ENCODE measurements at places on chromosomes 12 and 14.

- DNase-seq, result no peak
Observed at GRCh38 chr12:58309806-58310205, 368.4 kb downstream of the ATP23 start.

DNA sequence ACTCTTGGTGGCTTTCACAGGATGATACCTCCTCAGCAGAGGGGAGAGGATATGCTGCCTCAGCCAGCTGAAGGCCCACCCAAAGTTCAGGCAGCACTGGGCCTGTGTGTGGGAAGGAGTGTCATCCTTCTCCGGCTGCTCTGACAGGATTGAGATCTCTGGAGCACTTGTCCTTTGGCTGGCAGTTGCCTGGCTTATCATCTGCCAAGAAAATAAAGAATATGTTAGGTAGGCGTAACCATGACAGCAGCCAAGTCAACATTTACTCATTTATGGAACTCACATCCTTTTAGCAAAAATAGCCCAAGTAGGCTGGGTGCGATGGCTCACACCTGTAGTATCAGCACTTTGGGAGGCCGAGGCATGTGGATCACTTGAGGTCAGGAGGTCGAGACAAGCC is 68.5 kb downstream of the PPFIBP1 start:
- DNase-seq, result no peak

- no peak for DNase-seq
Observed at GRCh38 chr14:95507174-95507573, 9.3 kb downstream of the SYNE3 start.

GRCh38 chr12:89901906-89902642 is 193.4 kb upstream of the ATP2B1 start:
- DNase-seq, result no peak

DNA sequence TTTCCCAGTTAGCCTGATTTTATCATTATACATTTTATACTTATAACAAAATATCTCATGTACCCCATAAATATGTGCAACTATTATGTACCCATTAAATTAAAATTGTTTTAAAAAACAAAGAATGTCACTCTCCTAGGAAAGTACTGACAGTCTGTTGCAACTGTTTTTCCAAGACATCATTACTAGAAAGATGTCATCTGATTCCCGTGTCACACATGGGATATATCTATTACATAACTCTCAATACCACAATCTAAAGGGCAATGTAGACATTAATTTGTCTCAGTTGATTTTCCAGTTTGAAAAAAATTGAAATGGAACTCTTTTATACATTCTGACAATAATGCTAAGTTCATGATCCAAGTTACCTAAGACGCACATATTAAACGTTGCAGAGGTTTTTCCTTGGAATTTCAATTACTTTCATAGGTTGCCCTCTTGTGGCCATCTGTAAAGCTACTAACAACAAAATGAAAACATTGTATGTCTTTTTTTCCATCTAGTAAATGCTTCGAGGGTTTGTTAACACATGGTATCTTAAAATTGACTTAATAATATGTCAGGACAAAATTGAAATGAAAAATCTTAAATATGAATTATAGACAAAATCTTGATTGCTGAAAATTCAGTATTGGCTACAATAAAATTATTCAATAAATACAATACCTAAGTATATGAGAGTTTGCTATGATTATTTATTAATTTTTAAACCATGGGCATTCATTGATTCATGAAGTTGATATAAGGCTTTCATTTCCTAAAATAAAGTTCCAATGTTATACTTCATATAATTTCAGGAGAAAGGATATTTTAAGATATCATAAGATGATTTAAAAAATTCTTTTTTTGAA is 131.6 kb downstream of the PPFIA2 start:
- DNase-seq, result no peak

DNA sequence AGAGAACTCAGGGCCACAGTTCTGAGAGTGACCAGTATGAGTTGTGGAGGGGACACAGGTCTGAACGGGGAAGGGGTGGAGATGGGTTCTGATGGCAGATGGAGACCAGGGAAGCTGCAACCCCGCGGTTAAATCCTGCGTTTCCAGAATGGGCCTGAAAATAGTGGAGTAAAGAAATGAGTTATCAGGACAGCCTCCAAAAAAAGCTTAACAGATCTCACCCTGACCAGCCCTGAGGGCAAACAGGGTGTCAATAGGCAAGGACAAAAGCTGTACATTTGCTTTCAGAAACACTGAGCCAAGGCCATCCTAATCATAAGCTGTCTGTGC is 555 bp upstream of the RTN1 start:
- DNase-seq, result no peak

DNA sequence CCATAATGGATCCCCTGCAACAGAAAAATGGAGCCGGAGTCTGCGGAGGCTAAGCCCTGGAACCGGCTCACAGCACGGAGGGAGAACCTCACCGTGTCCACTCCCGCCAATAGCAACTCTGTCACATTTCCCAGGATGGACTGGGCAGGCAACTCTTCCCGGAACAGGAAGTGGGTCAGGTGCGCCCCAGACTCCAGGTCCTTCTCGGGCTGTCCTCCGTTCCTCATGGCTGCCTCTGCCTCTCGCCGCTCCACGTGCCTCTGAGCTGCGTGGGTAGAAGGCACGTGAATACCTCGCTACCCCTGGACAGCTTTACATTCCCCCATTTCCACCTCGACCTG is 2.2 kb downstream of the CYP27B1 start:
- no peak for DNase-seq

DNA sequence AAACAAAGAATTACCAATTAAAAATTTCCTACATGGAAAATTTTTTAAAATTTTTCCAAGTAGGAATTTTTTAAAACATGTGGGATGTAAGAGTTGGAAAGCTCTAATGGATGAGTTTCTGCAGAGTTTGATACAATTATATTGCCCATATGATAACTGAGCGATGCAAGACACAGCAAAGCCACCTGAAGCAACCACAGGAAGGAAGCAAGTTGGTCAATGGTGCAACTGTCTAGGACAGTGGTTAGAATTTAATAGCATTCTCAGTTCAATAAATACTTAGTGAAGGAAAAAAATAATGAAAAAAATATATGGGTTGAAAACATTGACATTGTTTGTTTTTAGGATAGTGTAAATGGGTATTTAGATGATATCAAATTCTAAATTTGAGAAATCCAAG is 178.6 kb upstream of the GARIN2 start:
- no peak for DNase-seq

DNA sequence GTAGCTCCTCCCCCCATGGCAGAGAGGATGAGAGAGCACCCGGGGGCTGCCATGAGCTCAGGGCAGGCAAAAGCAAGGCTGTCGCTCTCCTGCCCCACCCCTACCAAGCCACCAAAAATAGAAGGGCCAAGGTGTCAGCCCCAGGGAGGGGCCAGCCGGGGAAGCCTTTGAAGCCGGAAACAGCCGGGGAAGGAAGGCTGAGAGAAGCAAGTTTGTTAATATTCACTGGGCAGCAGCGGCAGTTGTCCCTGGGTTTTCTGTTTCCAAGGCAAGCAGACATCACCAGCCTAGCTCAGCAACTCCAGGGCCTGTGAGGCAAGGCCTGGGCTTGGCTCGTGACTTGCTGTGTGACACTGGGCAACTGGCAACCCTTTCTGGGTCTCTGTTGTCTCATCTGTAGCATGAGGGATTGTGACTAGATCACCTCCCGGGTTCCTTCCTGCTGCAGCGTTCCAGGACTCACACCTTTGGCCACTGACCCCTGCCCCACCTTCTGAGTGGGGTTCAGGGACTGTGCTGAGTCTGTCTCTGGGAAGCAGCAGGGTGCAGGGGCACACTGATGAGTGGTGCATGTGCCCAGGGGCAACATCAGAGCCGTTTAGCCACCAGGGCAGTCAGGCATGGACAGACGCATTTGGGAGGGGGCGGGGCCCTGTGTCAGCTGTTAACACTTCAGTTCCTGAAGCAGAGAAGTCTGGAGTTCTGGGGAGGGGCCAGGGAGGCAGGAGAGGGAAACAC is 24.3 kb downstream of the SYNDIG1L start:
- peak; percentile 42 for DNase-seq

DNA sequence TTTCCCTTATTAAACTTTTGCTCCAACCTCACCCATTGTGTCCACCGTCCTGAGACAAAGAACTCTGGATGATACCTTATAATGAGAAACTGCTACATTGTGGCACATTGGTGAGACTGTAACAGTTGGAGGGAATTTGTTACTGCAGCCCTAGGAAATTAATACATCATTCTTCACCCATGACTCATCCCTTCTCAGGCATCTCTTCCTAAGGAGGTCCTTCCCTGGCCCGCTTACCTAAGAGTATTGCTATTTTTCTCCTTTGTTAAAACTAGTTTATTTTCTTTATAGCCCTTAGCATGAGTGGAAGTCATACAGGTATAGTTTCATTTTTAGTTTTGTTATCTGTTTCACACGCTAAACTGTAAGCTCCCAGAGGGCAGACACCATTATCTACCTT is 87.1 kb downstream of the TMEM260 start:
- no peak for DNase-seq

GRCh38 chr12:68538726-68539614 is 71.7 kb upstream of the RAP1B start:
- peak; percentile 27 for DNase-seq

DNA sequence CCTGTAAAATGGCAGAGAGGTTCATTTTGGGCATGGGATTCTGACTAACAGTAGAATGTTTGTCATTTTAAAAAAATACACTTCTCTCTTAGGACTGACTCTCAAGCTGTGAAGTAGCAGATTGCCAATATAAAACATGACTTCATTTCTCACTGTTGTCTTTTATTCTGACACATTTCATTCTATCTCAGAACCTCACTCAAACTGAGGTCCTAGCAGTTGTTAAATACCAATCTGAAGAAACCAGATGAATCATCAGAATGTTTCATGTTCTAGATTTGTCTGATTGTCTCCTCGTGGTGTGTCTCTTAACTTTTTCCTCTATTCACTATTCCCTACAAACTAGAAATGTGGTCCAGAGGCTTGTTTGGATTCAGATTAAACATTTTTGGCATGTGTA is 276.5 kb upstream of the NPAS3 start:
- DNase-seq, result no peak

GRCh38 chr12:3295646-3296408 is 195.2 kb upstream of the PRMT8 start:
- DNase-seq, result no peak

DNA sequence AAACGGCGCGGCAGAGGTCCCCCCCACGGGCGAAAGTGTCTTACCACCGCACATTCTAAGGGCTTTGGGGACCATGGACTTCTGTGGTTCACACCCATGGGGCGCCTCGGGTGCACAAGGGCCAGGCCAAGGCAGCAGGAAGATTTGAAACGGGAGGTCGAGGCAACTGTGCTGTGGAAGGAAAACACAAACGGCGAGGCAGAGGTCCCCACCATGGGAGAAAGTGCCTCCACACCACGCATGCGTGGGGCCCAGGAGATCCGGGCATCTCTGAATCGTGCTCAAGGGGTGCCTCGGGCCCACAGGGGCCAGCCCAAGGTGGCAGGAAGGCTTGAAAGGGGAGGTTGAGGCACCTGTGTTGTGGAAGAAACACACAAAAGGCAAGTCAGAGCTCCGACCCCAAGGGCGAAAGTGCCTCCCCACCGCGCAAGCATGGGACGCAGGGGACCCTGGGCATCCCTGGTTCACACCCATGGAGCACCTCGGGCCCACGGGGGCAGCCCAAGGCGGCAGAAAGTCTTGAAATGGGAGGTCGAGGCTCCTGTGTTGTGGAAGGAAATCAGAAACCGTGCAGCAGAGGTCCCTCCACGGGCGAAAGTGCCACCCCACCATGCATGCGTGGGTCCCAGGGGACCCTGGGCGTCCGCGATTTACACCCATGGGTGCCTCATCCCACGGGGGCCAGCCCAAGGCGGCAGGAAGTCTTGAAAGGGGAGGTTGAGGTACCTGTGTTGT is 371.0 kb downstream of the ALG10 start:
- no peak for DNase-seq

GRCh38 chr14:61223552-61223951 is 57.6 kb downstream of the TMEM30B start:
- no peak for DNase-seq

- DNase-seq, result peak; percentile 2
Observed at GRCh38 chr14:53153702-53154112, 584 bp upstream of the DDHD1 start.

- DNase-seq, result no peak
Observed at GRCh38 chr14:75147423-75148071, 20.7 kb upstream of the NEK9 start.

DNA sequence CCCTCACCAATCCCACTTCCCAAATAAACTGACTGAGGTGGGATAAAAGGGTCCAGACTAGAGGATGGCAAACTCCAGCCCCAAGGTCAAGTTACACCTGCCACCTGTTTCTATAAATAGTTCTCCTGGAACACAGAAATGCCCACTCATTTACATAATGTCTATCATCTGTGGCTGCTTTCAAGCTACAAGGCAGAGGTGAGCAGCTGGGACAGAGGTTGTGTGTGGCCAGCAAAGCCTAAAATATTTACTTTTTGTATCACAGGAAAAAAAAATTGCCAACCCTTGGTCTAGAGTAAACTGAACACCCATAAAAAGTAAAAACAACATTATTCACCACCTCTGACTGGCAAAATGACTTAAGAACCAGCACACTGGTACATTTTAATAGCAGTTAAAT is 269.4 kb downstream of the RGS6 start:
- no peak for DNase-seq

- DNase-seq, result no peak
Observed at GRCh38 chr12:131828671-131829355, 620 bp downstream of the MMP17 start.

DNA sequence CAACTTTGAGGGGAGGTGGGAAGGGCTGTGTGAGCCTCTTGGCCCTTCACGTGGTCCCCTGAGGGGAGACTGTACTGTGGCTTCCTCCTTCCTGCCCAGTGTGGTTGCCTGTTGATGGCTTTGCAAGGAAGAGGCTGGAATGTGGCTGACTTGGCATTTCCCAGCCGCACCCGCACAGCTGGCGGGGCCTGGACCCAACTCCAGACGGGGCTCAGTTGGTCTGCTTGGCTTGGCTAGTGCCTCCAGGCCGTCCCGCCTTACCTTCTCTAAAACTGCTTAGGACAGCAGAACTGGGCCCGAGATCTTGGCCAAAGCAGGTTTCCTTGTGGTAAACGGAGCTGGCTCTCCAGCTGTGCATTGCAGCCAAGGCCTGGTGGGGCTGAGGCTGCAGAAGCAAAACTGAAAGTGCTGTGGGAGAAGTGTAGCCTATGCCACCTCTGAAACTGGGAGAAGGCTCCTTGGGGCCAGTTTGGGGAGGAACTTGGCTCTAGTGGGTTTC is 139.5 kb downstream of the SMOC1 start:
- no peak for DNase-seq

DNA sequence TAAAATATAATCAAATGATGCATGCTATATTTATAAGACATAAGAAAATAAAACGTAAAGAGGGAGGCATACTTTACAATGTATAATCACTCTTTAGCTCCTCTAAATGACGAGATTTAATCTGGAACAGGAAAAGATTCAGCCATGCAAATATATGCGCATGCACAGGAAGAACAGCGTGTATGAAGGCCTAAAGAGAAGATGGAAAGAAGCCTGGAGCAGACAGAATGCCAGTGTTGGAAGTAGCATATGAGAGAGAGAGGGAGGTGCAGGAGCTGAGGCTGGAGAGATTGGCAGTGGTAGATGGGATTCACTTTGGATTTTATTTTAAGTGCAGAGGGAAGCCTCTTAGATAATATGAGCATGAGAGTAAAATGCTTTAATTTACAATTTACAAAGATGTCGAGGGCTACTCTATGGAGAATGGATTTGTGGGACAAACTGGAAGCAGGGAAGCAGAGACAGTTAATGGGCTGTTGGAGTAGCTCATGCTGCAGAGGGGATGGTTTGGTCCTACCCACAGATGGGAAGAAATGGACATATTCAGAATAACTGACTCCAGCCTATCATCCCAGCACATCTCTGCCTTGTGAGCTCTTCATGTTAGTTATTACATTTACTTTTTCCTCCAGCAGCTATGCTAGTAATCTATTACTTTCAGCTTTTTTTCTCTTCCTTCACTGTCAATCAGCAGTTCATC is 411.1 kb downstream of the TMTC2 start:
- DNase-seq, result no peak

Measured in activated T-cell treated with anti-CD3 and anti-CD28 coated beads for 4 hours (primary cell).